ENCODE measurements at places on chromosomes 12 and 14. TPM values are rescaled to one million over a fixed set of nuclear protein-coding genes. Genes with fewer than 3 reads are reported as not detected.

- no peaks in the 10 kb centered on the region for H3K27me3 ChIP-seq
- H3K4me3 ChIP-seq = no peak overlapping the region
- no peak for DNase-seq
- no peaks in the 10 kb centered on the region for H3K36me3 ChIP-seq
These were observed 12.5 kb upstream of the RABGGTA start for GRCh38 chr14:24283796-24284460.

DNA sequence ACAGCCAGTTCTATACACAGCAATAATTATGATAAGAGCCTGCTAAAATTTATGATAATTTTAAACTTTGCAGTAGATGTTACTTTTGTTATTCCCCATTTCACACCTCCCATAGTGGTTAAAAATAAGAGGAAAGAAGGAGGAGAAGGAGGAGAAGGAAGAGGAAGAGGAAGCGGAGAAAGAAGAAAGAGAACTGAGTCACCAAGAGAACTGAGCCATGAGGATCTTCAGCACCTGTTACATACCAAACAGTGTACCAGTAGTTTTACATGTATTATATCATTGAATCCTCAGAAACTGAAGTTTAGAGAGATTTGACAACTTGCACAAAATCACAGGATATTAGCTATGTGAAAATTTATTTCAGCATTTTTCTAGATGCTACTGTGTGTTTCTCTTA, 3.9 kb downstream of the CD163 start:
- H3K4me3 ChIP-seq = no peak overlapping the region
- H3K27ac ChIP-seq = no peak overlapping the region
- H3K4me1 ChIP-seq = no peaks in the 10 kb centered on the region
- H3K27me3 ChIP-seq = no peaks in the 10 kb centered on the region
- no peak for DNase-seq

- H3K27ac ChIP-seq = no peak overlapping the region
- H3K27me3 ChIP-seq = no peaks in the 10 kb centered on the region
- no peaks in the 10 kb centered on the region for H3K4me1 ChIP-seq
These were observed 87.0 kb downstream of the ERC1 start for GRCh38 chr12:1078002-1078401.

DNA sequence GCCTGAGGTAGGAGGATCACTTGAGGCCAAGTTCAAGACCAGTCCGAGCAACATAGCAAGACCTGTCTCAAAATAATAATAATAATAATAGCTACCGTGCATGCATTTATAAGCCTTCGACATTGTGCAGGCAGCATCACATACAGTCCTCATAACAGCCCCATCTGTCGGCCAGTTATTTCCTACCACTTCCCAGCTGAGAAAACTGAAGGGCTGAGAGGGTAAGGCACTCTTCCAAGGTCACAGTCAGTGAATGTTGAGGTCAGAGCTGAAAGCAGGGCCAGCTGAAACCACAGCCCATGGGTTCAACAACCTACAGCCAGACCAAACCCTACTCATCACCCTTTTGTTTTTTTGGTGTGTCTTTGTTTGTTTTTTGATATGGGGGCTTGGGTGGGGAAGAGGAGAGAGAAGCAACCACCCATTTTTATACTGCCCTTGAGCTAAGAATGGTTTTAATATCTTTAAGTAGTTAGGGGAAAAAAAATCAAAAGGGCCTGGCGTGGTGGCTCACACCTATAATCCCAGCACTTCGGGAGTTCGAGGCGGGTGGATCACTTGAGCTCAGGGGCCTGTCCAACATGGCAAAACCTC, 16.8 kb upstream of the ITPK1 start:
- H3K4me3 ChIP-seq = no peak overlapping the region
- peaks cover 13% of the 10 kb centered on the region for H3K27me3 ChIP-seq
- H3K27ac ChIP-seq = no peak overlapping the region
- no peaks in the 10 kb centered on the region for H3K4me1 ChIP-seq

- H3K36me3 ChIP-seq = no peaks in the 10 kb centered on the region
- peak; percentile 77 for DNase-seq
- H3K27me3 ChIP-seq = no peaks in the 10 kb centered on the region
These were observed 85.7 kb downstream of the BORCS5 start for GRCh38 chr12:12442548-12443071.

DNA sequence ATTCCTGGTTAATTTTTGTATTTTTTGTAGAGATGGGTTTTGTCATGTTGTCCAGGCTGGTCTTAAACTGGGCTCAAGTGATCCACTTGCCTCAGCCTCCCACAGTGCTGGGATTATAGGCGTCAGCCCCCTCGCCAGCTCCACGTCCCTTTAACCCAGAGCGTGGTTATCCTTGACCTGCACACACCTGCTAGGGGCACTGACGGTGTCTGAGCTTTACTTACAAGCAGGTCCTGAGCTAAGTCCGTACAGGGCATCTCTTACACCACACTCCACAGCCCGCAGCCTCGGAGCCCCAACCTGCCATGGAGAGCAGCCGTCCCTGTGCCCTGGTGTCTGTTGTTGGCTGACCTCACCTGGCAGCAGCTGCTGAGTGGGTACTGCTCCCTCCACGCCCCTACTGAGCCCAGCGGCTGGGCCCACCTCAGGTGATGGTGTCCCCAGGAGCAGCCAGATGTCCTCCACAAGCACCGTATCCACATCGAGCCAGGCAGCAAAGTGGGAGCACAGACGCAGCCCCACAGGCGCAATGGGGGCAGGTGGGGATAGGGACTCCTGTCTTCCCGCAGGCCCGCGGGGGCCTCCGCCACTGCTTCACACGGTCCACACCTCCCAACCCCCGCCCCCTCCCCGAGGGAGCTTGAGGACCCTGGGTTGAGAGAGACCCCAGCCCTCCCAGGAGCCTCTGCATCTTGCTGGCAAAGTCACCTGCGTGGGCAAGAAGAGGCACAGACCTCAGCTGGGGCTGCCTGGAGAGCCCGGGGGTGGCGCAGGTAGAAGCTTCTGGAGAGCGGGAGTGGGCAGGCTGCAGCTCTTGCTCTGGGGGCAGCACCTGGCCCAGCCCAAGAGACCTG, 325.4 kb upstream of the SFSWAP start:
- H3K27me3 ChIP-seq = no peaks in the 10 kb centered on the region
- no peak overlapping the region for H3K4me3 ChIP-seq
- H3K36me3 ChIP-seq = no peaks in the 10 kb centered on the region
- no peak overlapping the region for H3K27ac ChIP-seq
- H3K4me1 ChIP-seq = no peaks in the 10 kb centered on the region

DNA sequence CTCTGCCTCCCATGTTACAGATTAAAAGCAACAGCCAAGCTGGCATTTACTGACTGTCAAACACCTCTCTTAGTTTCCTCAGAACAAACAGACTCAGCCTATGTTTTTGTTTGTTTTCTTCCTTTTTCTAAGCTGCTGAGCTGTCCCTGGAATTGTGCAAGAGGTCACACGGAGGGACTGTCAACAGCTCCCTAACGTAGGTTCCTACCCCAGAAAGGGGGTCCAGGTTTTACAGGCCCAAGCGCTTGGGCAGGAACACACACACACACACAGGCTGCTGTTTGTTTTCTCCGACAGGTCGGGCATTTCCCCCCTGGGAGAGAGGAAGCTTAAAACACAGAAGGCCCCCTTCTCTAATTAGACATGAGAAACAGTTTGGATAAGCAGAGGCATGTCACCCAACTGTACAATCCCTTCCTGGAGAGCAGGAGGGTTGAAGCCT, 739.6 kb upstream of the TBX3 start:
- no peaks in the 10 kb centered on the region for H3K27me3 ChIP-seq
- no peak overlapping the region for H3K27ac ChIP-seq
- DNase-seq = no peak
- no peak overlapping the region for H3K4me3 ChIP-seq
- no peaks in the 10 kb centered on the region for H3K4me1 ChIP-seq
- no peaks in the 10 kb centered on the region for H3K36me3 ChIP-seq

GRCh38 chr12:3938042-3938544, 64.9 kb upstream of the PARP11 start:
- H3K27ac ChIP-seq = no peak overlapping the region

DNA sequence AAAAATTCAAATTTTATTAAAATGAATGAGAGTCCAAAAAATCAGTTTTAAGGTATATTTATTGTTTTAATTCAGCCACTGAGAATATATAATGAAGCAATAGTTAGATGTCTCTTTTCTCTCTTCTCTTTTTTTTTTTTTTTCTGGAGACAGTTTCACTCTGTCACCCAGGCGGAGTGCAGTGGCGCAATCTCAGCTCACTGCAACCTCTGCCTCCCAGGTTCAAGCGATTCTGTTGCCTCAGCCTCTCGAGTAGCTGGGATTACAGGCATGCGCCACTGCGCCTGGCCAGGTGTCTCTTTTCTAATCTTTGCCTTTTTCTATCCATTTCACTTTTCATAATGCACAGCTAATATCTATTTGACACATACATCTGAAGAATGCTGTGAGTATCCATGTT, 307.1 kb upstream of the RGS6 start:
- H3K4me1 ChIP-seq = peaks cover 16% of the 10 kb centered on the region
- DNase-seq = no peak
- H3K36me3 ChIP-seq = peaks cover 5% of the 10 kb centered on the region
- H3K27me3 ChIP-seq = no peaks in the 10 kb centered on the region

- peaks cover 3% of the 10 kb centered on the region for H3K27me3 ChIP-seq
- no peak overlapping the region for H3K4me3 ChIP-seq
- H3K4me1 ChIP-seq = no peaks in the 10 kb centered on the region
- H3K27ac ChIP-seq = no peak overlapping the region
- DNase-seq = no peak
These were observed 35.4 kb upstream of the NKX2-8 start for GRCh38 chr14:36617824-36618223.

GRCh38 chr14:100815478-100816285, 10.2 kb upstream of the MEG3 start:
- no peaks in the 10 kb centered on the region for H3K36me3 ChIP-seq
- H3K4me1 ChIP-seq = peaks cover 16% of the 10 kb centered on the region
- DNase-seq = peak; percentile 71
- H3K4me3 ChIP-seq = no peak overlapping the region
- H3K27me3 ChIP-seq = no peaks in the 10 kb centered on the region

DNA sequence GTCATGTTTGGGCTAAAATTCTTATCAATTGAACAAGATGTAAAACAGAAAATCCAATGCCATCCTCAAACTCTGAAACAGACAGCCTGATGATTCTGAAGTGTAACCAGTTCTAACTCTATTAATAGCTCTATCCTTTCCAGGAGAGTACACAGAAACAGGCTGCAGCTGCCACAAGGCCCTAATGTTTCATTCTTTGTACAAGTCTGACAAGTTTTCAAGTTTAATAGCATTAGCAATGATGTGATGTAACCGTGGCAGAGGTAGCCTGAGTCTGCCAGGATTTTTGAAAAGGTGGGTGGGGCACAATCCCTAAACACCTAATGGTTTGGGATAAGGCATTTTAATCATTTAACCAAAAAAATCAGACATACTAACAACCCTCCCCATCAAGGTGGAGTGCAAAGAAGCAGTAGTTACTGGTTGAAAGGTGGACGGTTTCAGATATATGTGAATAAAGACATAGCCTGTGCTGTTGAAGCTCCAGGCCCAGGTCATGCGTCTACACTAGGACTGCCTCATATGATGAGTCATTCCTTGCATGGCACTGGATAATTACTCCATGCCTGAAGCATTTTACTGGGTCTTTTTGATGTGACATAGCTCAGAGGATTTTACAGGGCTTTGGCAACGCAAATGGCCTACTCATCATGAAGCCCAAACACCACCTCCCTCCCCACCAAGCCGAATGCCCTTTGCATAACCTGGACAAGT, 145.1 kb upstream of the GRIP1 start:
- H3K36me3 ChIP-seq = no peaks in the 10 kb centered on the region
- peak; percentile 22 for DNase-seq
- H3K27ac ChIP-seq = no peak overlapping the region
- no peak overlapping the region for H3K4me3 ChIP-seq
- no peaks in the 10 kb centered on the region for H3K27me3 ChIP-seq

GRCh38 chr12:130970165-130970907, 16.6 kb downstream of the ADGRD1 start:
- H3K27ac ChIP-seq = no peak overlapping the region
- H3K36me3 ChIP-seq = no peaks in the 10 kb centered on the region
- H3K4me1 ChIP-seq = no peaks in the 10 kb centered on the region

DNA sequence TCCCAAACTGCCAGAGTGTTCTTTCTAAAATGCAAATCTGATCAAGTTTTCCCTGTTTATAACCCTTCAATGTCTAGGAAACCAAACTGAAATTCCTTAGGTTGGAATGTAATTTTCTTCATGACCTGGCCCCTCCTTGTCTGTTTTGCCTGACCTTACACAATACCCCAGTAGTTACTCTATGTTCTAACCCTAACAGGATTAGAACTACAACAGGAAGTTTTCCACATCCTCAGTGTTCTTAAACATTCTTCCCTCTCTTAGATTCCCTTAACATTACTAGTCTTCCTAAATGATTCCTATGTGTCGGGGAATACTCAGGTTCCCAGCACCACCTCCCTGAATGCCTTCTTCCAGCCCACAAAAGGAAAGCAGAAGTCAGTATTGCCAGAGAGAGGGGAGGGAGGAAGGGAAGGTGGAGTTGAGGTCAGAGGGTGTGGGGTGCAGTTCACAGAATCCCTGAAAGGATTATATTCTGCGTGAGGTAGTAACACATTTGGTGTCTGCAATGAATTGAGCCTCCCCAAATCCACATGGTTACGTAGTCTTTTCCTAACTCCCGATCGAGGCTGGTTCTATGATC, 72.6 kb downstream of the BBS10 start:
- H3K36me3 ChIP-seq = no peaks in the 10 kb centered on the region
- no peak for DNase-seq
- H3K4me3 ChIP-seq = no peak overlapping the region
- H3K27me3 ChIP-seq = no peaks in the 10 kb centered on the region
- peaks cover 50% of the 10 kb centered on the region for H3K4me1 ChIP-seq
- no peak overlapping the region for H3K27ac ChIP-seq

- H3K4me3 ChIP-seq = no peak overlapping the region
- peaks cover 10% of the 10 kb centered on the region for H3K4me1 ChIP-seq
- H3K27me3 ChIP-seq = no peaks in the 10 kb centered on the region
- no peak overlapping the region for H3K27ac ChIP-seq
These were observed 7.6 kb downstream of the CDCA4 start for GRCh38 chr14:105013150-105013785.

DNA sequence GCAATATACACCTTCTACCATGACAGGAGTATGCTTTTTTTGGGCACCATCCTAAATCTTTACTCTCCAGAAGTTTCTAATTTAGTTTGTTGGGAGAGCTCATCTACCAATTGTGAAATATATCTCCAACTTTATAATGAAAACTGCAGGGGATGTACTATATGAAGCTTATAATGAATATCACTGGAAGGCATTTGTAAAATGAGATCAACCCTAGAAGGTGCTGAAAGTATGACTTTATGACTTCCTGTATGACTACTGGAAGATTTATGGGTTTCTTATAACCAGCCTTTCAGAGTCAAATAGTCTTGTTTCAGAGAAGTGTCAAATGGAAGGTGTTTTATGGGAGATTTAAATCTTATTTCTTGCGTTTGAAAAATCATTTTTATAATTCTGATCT, 122.9 kb downstream of the MYRFL start:
- no peak overlapping the region for H3K4me3 ChIP-seq
- no peaks in the 10 kb centered on the region for H3K4me1 ChIP-seq
- DNase-seq = no peak
- H3K27me3 ChIP-seq = no peaks in the 10 kb centered on the region

RIN3 gene
- total RNA-seq = 24.7 TPM

PRIMA1 gene
- not detected for total RNA-seq

PRB2 gene
- not detected for total RNA-seq

SGPP1 gene
- 13.8 TPM for total RNA-seq

SLC38A2 gene
- 421 TPM for total RNA-seq

TSPAN11 gene
- total RNA-seq = 9.5 TPM

RNASE7 gene
- not detected for total RNA-seq

All from astrocyte (in vitro differentiated cells and primary cell).